ENCODE measurements at places on chromosomes 4 and X.
A peak's percentile ranks its signal among the peaks of the same experiment; 100 is the strongest.

- DNase-seq = no peak
Measured at GRCh38 chr4:20408611-20409010, 156.9 kb downstream of the SLIT2 start.

- no peak for DNase-seq
Measured at GRCh38 chrX:112761242-112762207, 79.1 kb downstream of the AMOT start.

- no peak for DNase-seq
Measured at GRCh38 chr4:82491251-82491960, 61.0 kb downstream of the ENOPH1 start.

- no peak for DNase-seq
Measured at GRCh38 chr4:108396900-108397497, 223.4 kb upstream of the RPL34 start.

DNA sequence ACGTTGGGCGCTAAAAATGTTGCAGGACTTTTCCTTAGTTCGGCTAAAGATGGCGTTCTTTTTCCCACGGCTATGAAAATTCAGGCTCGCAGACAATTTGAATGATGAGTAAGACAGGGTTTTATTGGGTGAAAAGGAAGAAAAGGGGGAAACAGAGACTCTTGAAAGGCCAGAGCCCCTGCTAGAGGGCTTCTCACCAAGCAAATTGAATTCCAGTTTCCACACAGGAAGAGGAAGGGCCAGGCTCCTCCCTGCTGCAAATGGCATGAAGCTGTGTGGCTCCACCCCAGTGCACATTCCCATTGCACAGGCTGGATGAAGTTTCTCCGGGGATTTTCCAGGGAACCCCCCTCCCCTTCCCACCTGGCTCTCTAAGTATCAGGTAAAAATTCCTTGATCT, 210.9 kb downstream of the KLHL4 start:
- DNase-seq = no peak

- DNase-seq = no peak
Measured at GRCh38 chrX:3669841-3670475, 43.5 kb downstream of the PRKX start.

- no peak for DNase-seq
Measured at GRCh38 chr4:41646862-41647261, 101.7 kb downstream of the PHOX2B start.

DNA sequence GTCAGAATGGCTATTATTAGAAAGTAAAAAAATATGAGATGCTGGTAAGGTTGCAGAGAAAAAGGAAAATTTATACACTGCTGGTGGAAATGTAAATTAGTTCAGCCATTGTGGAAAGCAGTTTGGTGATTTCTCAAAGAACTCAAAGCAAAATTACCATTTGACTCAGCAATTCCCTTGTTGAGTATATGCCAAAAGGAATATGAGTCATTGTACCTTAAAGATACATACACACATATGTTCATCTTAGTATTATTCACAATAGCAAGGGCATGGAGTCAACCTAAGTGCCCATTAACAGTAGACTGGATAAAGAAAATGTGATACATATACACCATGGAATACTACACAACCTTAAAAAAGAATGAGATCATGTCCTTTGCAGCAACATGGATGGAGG, 148.2 kb downstream of the COMMD8 start:
- DNase-seq = no peak

- DNase-seq = no peak
Measured at GRCh38 chr4:161721947-161722346, 441.9 kb downstream of the FSTL5 start.

- no peak for DNase-seq
Measured at GRCh38 chrX:1870421-1870820, 255.6 kb downstream of the ASMT start.

GRCh38 chr4:111546881-111547280, 598.4 kb upstream of the FAM241A start:
- no peak for DNase-seq

DNA sequence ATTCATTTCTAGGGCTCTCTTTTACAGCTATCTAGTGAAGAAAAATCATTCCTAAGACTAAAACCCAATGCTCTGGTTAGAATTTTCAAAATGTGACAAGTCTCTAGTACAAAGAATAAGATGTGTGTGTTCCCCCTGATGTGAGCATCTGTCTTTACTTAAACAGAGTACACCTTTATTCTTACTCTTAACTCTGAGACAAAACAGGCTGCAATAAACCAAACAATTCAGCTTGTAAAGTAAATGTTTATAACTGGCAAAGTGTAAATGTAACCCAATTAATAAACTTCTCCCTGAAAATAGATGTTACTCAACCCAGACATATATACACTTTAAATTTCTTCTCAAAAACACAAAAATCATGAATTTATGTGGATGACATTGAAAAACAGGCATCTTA, 51.6 kb downstream of the PTCHD1 start:
- no peak for DNase-seq

DNA sequence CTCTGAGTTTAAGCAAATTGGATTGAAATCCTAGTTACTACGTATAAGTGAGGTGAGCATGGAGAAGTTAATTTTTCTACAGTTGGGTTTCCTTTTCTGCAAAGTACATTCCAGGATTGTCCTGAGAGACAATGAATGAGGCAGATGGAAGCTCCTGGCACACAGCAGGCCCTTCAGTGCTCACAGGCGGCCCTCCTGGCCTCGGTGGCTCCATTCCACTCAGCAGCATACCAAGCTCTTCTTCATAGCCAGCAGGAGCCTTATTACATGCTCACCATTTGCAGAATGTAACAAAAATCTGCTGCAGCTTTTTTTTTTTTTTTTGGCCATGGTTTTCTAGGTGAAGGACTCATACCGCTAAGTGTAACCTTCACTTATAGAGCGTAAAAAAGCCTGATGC, 113.2 kb upstream of the FAM9B start:
- DNase-seq = no peak

DNA sequence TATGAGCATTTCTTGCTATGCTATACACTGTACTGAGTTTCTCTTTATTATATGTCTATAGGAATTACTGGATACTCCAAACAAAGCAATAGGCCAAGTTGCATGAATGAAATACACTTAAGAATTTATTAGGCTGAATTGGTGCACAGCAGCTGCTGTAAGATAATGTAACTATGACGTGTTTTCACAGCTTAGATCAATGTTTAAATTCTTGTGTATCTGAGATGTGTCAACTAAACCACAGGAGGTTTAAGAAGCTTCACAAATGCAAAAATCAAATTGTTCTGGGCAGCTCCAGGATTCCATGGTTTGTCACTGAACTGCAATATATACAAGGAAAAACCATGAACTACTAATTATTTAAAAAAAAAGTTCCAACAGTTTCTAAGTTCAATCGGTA, 156.7 kb downstream of the MAPK10 start:
- DNase-seq = no peak

DNA sequence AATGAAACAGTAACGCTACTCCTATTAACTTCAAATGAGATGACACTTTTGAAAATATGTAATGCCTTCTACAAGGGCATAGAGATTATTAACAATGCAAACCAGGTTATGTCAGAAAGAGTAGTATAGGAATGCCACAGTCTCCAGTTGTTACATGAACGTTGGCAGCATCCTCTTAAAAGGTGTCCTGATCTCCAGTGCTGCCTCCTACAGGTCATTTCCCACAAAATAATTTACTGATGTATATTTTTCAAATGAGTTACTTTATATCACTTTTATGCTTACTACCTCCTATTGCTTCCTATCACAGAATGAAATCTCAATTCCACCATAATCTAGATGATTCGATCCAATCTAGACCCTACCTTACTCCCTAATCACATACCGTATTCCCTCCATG, 195.2 kb upstream of the EPHA5 start:
- no peak for DNase-seq

DNA sequence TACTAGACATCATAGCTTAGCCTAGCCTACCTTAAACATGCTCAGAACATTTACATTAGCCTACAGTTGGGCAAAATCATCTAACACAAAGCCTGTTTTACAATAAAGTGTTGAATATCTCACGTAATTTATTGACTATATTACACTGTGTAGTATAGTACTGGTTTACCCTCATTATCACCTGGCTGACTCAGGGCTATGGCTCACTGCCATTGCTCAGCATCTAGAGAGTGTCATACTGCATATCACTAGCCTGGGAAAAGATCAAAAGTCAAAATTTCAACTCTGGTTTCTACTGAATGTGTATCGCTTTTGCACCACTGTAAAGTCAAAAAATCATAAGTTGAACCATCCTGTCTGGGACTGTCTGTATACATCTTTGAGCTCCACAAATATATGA, 78.6 kb downstream of the CEP44 start:
- DNase-seq = no peak

- no peak for DNase-seq
Measured at GRCh38 chr4:10684631-10685030, at the start of gene CLNK. Gene CLNK, minus strand, starts transcription at chr4:10684768. Its CDS starts 16,899 bp downstream, at chr4:10667869.

DNA sequence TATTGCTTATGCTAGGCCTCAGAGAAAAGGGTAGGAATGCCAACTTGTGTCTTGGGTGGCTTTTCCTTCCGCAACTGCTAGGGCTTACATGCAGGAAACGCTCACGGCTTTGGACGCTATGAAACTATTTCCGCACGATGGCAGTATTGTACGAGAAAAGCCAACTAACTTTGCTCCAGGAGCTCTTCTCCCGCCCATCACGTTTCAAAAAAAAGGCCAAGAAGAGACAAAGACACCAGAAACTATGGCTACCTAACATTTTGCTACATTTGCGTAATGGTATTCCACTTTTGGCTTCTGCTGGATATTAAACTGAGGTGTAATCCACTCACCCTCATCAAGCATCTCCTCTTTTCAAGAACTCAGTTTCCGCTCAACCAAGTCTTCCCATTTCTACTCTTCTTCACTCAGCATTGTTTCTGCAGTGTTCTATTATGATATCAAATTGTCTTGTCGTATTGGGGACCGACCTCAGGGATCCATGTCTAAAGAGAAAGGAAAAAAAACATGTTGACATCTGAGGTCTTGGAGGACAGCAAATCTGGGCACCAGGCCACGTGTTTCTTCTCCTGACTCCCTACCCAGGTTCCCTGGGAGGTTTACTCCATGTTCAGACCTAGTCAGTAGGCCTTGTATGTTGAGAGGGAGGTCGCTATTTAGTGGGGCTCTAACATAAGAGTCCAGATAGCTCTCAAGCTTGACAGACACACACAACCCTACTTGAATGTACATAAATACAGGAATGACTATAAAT, 239.4 kb upstream of the STK26 start:
- peak; percentile 65 for DNase-seq

- no peak for DNase-seq
Measured at GRCh38 chr4:152408514-152409327, 127.2 kb downstream of the FBXW7 start.

- DNase-seq = no peak
Measured at GRCh38 chr4:152807294-152807829, 27.6 kb downstream of the ARFIP1 start.

GRCh38 chrX:48466696-48467095, 3.4 kb downstream of the SLC38A5 start:
- no peak for DNase-seq

- no peak for DNase-seq
Measured at GRCh38 chrX:154654372-154654771, 993 bp upstream of the CTAG2 start.

GRCh38 chr4:170769862-170770261, 680.1 kb upstream of the AADAT start:
- no peak for DNase-seq

DNA sequence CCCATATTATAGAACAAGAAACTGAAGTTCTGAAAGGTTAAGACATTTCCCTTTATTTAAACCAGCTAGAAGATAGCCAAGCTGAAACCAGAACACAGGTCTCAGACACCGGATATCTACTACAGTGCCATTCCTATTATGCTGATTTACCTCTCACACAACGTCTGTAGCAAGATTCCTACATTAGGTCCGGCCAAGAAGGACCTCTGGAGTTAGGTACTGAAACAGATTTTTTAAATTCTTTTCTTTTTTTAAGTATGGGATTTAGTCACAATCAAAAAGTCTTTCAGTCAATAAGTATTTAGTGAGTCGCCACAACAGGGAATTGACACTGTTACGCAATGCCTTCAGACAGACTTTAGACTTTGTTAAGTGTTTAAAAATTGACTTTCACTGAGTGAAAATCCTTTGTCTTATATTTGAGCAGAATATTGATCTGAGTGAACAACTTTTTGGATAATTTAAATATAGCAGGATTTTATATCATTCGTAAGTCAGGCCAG, 26.5 kb upstream of the SPANXN4 start:
- no peak for DNase-seq

- no peak for DNase-seq
Measured at GRCh38 chrX:40543661-40544328, 37.0 kb upstream of the ATP6AP2 start.

GRCh38 chr4:151983854-151984253, 223.0 kb upstream of the GATB start:
- DNase-seq = no peak
